CD8-positive, alpha-beta T cell (primary cell): ENCODE measurements at places on chromosomes 6 and 20. TPM values are rescaled to one million over a fixed set of nuclear protein-coding genes. Genes with fewer than 3 reads are reported as not detected.

GRCh38 chr20:5844063-5844681, 94.0 kb downstream of the SHLD1 start:
- DNase-seq, result no peak

- DNase-seq, result no peak
These were observed 54.2 kb downstream of the OPN5 start for GRCh38 chr6:47836046-47836445.

GRCh38 chr20:63589261-63590217, 15.5 kb upstream of the HELZ2 start:
- no peak for DNase-seq

DNA sequence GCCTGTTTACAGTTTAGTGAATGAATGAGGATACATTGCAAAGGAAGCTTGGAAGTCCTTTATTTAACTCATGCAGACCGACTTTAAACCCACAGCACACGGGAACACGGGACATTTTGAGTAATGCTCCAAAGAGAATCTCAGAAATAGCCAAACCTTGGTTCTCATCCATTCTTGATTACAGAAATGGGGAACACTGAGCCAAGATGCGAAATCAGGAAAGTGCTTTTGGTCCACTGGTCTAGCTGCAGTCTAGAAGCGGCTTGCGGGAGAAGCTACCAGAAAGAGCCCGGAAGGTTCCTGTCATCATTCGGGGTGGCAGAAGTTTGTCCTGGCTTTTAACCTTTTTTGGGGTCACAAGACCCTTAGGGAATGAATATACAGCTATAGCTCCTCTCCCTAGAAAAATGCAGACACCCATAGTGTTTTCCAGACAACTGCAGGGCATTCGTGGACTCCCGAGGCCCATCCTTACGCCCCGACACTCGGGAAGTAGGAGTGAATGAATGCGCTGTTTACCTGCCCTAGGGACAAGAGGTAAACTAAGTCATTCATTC, 475 bp upstream of the TMEM181 start:
- DNase-seq, result no peak

DNA sequence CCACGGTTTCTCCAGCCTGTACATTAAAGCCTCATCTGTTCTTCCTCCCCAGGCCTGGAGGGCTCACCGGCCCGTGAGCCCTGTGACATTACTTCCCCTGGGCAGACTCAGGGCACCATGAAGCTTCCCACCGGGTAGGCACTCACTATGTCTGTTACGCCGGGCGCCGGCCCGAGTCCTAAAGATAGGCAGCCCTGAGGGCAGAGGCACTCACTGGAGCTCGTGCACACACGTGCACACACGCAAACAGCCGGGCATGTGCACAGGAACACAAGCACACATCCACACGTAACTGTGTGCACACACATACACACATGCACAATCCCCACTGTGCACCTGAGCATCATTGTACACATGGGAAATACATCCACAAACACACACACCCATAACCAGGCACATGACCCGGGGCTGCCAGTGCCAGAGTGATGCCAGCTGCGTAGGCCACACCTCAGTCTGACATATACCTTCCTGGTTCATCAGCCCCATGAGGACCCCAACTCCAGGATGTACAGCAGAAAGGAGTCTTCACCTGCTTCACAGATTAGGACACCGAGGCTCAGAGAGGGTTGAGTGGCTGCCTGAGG, 83.7 kb downstream of the YTHDF1 start:
- DNase-seq, result no peak

DNA sequence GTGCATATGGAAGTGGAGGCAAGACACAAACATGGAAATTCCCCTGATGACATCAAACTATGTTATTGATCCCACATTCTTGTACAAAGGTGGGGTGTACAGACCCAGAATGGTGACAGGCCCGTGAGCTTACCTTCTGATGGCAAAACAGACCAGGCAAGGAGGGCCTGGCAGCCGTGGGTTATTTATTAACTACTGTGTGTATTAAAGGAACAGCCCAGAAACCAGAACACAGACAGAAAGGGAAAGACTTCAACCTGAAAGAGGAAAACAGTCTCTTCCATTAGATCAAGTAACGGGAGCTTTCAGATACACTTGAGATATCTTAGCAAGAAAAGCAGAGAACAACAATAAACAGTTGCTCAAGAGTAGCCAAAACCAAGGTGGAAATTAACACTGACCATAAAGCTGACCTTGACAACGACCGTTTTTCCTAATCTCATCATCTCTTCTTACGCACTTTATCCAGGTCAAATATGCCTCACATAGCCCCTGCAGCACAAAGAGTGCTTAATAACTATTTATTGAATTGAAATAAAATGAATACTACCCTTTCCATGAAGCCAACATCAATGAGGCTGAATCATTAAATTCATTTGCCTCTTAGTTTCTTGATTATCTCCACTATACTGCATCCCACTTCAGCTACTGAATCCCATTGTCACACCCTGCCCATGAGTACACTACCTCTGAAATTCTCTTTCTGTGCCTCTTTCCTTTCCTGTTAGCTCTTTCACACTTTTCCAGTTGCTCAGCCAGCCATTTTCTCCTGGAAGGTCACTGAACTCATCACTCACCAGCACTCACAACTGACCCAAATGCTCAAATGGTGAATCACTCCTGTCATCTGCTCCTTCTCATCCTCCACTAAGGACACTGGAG, 67.4 kb downstream of the MOXD1 start:
- DNase-seq, result no peak

DNA sequence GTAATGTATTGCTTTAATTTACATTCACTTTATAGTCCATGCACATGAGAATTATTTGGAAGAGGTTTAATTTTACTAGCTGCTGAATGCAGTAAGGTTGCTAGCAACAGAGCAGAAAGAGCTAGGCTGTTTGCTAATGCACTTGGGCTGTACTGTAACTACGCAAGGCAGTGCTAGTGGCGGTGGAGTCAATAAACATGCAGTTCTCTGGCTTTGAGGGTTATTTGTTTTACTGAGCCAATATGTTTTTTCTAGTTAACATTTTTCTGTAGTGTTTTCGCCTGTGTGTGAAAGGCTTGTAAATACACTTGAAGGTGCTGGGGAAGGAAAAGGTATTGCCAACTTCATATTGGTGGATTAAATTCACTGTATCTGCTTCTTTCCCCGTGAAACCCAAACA, 112.8 kb downstream of the BTBD3 start:
- no peak for DNase-seq

GRCh38 chr6:134117409-134117808, 65.0 kb upstream of the SLC2A12 start:
- DNase-seq, result no peak

GRCh38 chr6:20058912-20059311, 153.4 kb downstream of the MBOAT1 start:
- no peak for DNase-seq

- DNase-seq, result no peak
These were observed 4.0 kb downstream of the IRF4 start for GRCh38 chr6:395432-396125.

- no peak for DNase-seq
These were observed 93.6 kb upstream of the NEDD9 start for GRCh38 chr6:11326116-11326515.

GRCh38 chr6:69843189-69843588, 23.2 kb upstream of the COL19A1 start:
- DNase-seq, result no peak

- no peak for DNase-seq
These were observed 4.7 kb upstream of the DNAJC5 start for GRCh38 chr20:63890201-63890576.

GRCh38 chr20:10521068-10521831, 86.1 kb downstream of the SLX4IP start:
- no peak for DNase-seq

- DNase-seq, result no peak
These were observed 109.4 kb downstream of the GRM4 start for GRCh38 chr6:34036357-34037069.

DNA sequence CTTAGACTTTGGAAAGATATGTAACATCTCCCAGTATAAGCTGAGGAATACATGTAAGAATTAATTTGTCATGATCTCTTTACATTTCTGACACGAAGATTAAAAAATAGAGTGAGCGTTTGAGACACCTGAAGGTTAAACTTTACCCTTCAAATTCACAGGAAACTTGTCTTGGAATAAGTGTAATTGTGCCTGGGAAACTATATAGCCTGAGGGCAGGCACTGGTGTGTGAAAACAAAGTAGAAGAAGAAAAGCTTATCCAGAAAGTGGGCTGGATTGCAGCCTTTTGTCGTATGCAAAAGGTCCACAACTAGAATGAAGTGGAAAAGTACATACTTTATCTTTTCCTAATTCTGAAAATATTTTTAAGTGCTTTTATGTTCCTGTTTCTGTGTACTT, 275.7 kb upstream of the TCF21 start:
- no peak for DNase-seq

DNA sequence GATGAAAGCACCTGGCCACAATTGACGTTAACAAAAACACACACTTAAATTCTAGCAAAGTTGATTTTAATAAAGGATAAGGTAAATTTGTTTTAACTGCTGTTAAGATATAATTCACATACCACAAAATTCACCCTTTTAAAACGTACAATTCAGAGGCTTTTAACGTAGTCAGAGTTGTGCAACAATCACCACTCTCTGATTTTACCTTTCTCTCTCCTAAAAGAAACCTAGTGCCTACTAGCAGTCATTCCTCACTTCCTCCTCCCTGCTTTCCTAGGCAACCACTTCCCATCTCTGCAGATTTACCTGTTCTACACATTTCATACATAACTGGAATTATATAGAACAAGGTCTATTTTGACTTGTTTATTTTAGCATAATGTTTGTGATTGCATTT, 58.9 kb downstream of the PTPRK start:
- no peak for DNase-seq

Gene MYB
- total RNA-seq, result 3.7 TPM

Gene TGM3
- not detected for total RNA-seq

Gene ARFGAP1
- total RNA-seq, result 121 TPM

Gene RSPH4A
- total RNA-seq, result 1.2 TPM

Gene SPTLC3
- total RNA-seq, result 0.30 TPM

Gene TSPO2
- total RNA-seq, result not detected

Gene GPX5
- total RNA-seq, result not detected

Gene OR2B2
- total RNA-seq, result not detected

Gene DEFB110
- total RNA-seq, result not detected

Gene TXLNB
- total RNA-seq, result 0.72 TPM

Gene HLA-DRA
- 37.9 TPM for total RNA-seq
